Effector CD4-positive, alpha-beta T cell (primary cell): ENCODE measurements at places on chromosomes 3 and 15.

DNA sequence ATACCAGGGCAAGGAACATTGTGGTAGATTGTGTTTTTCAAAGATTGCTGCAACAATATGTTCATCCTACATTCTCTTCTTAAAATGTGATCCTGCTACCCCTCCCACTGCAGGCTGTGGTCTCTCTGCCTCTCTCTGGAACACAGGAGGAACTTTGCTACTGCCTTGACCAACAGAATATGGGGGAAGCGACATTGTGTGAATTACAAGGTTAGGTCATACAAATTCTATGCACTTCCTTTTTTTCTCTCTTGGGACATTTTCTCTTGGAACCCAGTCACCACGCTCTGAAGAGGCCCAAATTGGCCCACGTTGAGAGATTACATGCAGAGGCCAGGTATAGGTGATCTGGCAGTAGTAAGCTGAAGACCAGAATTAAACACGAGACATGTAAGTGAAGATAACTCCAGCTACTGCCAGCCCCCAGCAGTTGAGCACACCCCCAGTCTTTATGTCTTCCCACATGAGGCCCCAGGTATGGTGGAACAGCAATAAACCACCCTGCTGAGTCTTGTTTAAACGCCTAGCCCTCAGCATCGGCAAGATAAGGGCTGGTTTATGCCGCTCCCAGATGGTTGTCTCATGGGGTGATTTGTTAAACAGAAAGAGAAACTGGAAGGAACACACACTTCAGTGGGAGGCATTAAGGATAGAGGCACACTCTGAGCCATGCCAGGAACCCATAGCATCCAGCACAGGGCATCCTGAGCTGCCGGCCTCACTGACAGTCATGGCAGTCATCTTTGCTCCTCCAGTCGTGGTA, 59.9 kb downstream of the FAM43A start:
- DNase-seq: no peak

- DNase-seq: no peak
Observed at GRCh38 chr3:98726084-98726483, 37.1 kb upstream of the ST3GAL6 start.

DNA sequence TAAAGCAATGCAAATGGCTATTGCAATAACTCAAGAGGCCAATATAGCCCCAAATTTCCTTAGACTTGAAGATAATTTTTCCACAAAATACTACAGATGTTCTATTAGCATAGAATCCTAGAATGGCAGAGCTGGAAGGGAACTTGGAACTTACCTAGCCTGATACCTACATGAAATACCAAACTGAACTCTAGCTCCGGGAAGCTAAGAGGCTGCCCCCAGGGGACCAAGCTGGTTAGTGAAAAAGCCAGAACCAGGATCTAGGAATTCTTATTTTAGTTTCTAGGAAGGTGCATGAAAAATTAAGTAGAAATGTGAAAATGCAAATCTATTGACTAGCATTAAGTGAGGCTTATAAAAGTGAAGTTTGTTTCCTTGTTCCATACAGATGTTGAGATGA, 256.0 kb upstream of the CBLB start:
- DNase-seq: no peak

GRCh38 chr3:61463191-61463590, 98.2 kb upstream of the PTPRG start:
- no peak for DNase-seq

GRCh38 chr3:124593442-124593829, 136.8 kb upstream of the UMPS start:
- no peak for DNase-seq

- no peak for DNase-seq
Observed at GRCh38 chr15:33152502-33153109, 41.9 kb downstream of the FMN1 start.

GRCh38 chr3:145017959-145018358, 1046.3 kb downstream of the DIPK2A start:
- no peak for DNase-seq

- no peak for DNase-seq
Observed at GRCh38 chr3:99952306-99952705, 134.6 kb downstream of the CMSS1 start.
